ENCODE measurements at places on chromosomes 7 and 10.
A peak's percentile ranks its signal among the peaks of the same experiment; 100 is the strongest.

DNA sequence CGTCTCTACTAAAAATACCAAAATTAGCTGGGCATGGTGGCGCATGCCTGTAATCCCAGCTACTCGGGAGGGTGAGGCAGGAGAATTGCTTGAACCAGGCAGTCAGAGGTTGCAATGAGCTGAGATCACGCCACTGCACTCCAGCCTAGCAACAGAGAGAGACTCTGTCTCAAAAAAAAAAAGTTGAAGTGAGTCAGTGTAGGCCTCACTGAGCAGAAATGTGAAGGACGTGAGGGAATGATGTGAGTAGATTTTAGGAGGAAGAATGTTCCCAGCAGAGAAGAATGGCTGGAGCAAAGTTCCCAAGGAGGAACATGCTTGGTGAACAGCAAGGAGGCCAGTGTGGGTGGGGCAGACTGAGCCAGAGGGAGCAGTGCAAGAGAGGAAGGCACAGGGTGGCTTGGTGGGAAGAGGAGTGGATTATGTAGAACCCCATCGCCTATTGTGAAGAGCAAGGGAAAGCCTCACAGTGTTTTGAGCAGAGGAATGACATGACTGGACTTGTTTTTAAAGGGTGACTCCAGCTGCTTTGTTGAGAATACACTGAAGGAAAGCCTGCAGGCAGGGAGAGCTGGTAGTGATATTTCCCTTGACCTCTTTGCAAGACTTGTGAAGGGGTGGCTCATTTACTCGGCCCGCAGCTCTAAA lies 708.7 kb downstream of the SUGCT start:
- no peak for DNase-seq

DNA sequence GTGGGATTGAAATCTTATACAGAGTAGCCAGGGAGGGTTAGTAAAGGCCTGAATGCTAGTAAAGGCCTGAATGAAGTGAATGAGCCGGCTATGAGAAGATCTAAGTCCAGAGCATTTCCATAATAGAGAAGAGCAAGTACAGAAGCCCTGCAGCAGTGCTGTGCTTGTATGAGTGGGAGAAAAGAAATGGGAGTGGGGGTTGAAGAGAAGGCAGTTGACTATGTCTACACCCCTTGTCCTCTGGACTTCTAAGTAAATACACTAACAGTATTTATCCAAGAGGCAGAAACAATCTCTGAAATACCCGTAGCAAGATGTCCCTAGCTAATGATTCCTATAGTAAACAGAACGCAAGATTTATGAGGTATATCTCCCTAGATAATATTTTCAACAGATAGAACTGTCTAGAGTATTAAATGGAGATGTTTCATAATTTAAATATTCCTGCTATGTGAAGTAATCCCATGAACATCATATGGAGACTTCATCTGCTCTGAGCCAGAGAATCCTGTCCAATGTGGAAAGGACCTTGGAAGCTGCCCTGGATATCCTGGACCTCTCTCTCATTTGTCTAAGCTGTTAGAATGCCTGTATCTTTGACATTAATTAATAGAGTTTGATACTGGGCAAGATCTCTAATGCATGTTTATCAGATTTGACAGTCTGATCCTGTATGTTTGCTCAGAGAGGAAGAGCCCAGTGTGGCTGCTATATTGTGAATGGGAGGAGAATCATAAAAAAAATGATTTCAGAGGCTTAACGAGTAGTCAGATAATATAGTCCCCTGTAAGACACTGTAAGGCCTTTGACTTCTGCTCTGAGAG lies 171.6 kb downstream of the LRRN3 start:
- DNase-seq = no peak

DNA sequence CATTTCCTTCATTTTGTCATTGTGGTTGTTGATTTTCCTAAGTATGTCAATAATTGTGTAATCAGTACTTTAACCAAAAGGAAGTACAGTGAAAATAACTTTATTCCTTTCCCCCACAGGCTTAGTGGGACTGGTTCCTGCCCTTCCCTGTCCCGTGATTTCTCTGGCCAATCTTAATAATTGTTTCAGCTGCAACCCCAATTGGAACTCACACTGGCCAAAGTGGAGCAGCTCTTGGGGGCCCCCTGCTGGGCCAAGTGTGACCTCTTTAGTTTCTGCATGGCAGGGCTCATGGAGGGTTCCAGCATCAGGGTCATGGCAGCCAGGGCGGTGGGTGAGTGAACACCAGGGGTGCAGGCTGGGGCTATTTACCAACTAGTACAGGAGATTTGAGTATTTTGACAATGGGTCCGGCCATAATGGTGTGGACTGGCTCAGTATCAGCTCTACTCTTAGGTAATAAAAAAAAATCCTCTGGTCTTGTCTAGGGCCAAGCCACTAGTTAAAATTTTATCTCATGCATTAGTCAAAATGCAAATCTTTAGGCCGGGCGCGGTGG lies 31.7 kb downstream of the CYCS start:
- DNase-seq = peak; percentile 75

GRCh38 chr7:151699147-151699927 lies 177.6 kb downstream of the PRKAG2 start:
- no peak for DNase-seq

DNA sequence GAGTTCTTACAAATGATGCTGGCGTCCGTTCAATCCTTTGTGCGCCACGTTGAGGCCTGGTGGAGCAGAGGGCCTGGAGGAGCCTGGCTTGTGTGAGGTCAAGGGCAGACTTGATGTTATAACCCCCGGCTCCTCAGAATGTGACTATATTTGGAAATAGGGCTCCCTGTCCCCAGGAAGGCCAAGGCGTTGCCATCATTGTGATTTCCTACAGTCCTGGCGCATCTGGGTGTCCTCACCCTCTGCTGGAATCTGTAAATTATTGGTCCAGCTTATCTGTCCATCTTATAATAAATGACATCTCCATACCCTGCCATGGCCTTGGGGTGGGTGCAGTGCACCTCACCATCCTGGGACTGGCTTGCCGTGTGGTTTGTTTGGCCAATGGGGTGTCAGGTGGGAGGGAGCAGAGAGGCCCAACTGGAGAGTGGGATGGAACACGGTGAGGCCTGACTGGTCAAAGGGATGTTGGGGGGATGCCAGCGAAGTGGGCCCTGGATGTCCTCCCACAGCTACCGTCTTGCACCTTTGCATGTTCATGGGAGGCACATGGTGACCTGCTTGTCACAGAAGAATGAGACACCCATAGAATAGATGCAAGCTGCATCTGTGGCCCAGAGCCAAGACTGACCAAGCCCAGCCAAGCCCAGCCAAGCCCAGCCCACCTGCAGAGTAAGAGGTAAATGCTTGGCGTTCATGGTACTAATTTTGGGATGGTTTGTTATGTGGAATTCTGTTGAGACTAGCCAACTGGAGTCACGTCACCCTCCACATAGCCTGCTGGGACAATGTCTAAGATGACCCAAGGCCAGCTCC lies 11.1 kb upstream of the LRRC27 start:
- DNase-seq = no peak

- no peak for DNase-seq
Measured at GRCh38 chr7:95526128-95526738, 40.5 kb downstream of the ASB4 start.

- no peak for DNase-seq
Measured at GRCh38 chr7:44966731-44967538, 11.9 kb downstream of the MYO1G start.

DNA sequence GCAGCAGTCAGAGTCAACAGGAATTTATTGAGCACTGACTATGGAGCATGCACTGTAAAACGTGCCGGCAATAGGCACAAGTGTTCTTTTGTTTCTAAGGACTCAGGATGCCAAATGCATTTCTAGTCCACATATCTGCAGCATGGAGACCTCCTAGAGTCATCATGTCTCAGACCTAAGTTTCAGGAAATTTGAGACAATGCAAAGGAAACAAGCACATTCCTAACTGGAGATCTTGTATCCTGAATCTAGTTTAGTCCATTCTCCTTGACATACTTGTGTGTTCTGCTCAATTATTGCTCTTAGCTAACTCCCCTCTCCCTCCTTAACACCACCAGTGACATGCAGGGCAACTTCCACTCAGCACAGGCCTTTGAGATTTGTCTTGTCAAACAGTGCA lies 173.2 kb downstream of the ZNF438 start:
- no peak for DNase-seq

DNA sequence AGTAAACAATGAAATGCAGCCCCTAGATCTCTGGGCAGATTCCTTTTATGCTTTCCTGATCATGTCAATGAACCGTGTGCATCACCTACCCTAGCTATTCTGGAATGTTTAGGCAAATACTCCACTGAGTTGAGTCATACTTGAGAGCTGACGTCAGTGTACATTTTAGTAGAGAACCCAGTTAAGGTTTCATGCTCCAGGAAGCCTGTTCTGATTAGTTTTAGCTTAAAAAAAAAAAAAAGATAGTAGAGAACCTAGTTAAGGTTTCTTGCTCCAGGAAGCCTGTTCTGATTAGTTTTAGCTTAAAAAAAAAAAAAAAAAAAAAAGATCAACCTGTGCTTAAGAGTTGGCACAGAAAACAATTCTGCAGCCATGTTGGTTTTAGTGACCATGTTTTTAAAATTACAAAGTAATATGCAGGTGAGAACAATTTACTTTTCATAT lies 3.7 kb upstream of the MCU start:
- no peak for DNase-seq

DNA sequence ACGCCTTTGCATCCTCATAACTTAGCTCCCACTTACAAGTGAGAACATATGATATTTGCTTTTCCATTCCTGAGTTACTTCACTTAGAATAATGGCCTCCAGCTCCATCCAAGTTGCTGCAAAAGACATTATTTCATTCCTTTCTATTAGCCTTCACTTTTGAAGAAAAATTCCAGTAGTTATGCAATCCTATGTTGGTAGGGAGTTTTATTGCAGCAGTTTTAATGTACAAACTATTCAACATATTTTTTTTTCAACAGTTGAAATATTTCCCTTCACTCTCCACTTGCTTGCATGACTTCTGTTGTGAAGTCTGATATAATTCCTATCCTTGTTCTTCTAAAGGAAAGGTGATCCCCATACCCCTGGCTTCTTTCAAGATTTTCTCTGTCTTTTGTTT lies 27.3 kb upstream of the ARHGAP22 start:
- DNase-seq = no peak

- DNase-seq = no peak
Measured at GRCh38 chr7:112302566-112302965, 96.1 kb downstream of the ZNF277 start.

DNA sequence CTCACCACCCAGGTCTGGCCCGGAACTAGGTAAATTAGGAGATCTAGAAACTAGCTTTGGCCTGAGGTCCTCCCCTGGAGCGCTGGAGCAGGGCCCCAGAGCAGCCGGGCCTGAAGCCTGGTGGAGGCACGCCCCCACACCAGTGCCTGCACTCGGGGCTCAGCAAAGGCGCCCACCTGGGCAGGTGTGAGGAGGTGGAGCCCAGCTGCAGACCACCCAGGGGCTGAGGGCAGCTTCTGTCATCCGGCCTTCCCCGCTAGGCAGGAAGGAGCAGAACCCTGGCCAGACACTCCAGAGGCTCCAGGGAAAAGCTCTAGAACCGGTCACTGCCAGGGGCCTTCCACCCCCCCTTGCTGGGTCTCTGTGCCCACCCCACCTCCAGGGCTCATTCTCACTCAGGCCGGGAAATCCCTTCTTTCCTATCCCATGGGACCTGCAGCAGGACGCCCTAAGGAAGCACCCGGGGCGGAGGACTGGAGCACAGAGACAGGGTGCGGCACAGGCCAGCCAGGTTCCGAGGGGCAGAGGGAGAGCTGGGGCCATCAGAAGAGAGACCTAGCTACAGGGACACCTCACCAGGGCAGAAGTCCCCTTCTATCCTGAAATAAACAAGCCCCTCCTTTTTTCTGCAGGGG lies 161.2 kb downstream of the NRF1 start:
- DNase-seq = no peak

DNA sequence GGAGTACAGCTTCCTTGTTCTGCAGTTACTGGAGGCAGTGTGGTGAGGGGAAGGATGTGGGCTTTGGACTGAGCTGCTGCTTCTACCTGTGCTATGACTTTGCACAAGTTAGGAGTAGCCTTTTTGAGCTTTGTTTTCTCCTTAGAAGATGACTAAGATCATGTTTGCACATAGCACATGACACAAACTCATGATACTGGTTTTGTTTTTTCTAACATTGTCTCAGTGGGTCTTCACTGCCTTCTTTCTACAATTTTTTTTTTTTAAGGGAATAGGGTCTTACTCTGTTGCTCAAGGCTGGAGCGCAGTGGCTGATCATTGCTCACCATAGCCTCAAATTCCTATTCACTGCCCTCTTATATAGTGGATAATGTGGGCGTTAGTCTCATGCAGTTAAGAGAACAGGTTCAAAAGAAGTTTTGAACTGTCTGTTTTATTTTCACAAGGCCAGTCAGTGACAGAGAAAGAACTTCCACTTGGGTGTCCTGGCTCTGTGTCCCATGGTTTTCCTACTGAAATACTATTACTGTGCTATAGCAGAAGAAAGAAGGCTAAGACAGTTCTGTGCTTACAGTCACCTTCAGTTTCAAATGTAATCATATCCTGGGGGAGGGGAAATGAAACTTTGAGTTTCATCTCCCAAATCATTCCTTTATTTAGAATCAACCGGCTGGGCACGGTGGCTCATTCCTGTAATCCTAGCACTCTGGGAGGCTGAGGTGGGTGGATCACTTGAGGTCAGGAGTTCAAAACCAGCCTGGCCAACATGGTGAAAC lies 72.0 kb downstream of the KAT6B start:
- no peak for DNase-seq

- DNase-seq = no peak
Measured at GRCh38 chr7:103751311-103751880, 238.1 kb downstream of the RELN start.

GRCh38 chr7:22486597-22486996 lies 13.4 kb downstream of the STEAP1B start:
- no peak for DNase-seq

Data from activated CD4-positive, alpha-beta T cell treated with anti-CD3 and anti-CD28 coated beads, Interleukin-2, amount 50 U/mL, for 1 hour (primary cell).